ENCODE measurements at places on chromosomes 7 and 10.

- DNase-seq, result no peak
Measured at GRCh38 chr10:1567742-1568495, 169.4 kb downstream of the ADARB2 start.

- DNase-seq, result peak; percentile 12
Measured at GRCh38 chr7:45923290-45923689, 2.2 kb upstream of the IGFBP3 start.

DNA sequence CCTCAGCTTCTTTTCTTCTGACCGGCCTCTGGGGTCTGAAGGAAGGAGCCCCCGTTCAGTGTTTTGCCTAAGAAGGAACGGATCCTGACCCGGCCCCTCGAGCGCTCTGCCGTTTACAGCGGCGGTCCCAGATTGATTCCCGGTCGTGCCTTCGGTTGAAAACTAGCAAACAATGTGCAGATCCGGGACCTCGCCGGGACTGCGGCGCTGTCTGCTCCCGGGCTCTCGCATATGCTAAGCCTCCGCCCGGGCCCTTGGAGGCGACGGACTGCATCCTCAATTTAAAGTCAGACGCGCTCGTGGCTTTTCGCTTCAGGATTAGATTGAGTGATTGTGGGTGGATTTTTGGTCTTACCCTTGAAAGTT, 559 bp downstream of the DBF4 start:
- DNase-seq, result peak; percentile 38

GRCh38 chr7:37645282-37646050, 38.1 kb upstream of the GPR141 start:
- no peak for DNase-seq
